ENCODE measurements at places on chromosomes 11 and 22.

GRCh38 chr11:15197696-15198095 is 83.0 kb downstream of the INSC start:
- no peak for DNase-seq

DNA sequence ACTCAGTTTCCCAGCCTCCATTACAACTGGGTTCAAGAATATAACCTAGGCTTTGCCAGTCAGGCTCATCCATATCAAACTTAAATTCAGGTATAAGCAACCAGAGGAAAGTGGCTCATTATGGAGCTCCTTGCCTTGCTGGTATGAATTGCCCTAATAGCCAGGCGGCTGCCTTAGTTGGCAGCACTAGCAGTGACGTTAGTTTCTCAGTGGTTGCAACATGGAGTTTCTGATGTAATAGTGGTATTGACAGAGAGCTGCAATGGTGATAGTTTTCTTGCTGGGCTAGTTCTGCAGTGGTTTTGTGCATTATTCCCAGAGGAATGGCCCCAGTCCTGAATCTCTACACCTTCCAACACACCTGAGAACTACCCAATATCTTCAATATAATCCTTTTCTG is 3.8 kb upstream of the TMEM123 start:
- DNase-seq: no peak

DNA sequence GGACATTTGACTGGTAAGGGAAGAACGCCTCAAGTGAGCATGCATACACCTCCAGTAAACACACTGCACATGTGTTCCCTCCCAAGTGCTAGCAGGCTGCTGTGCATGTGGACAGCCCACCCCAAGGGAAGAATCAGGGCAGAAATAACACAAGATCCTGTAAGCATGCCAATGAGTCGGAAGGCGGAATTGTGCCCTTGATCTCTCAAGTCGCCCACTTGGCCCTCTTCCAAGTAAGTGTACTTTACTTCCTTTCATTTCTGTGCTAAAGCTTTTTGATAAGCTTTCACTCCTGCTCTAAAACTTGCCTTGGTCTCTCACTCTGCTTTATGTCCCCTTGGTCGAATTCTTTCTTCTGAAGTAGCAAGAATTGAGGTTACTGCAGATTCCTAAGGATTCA is 139.6 kb downstream of the TRPC6 start:
- no peak for DNase-seq

GRCh38 chr11:95134491-95134890 is 44.8 kb downstream of the ENDOD1 start:
- DNase-seq: no peak

- no peak for DNase-seq
Measured at GRCh38 chr22:48660790-48661740, 1166.6 kb downstream of the BRD1 start.
